NCI-H510A (cell line): ENCODE measurements at places on chromosomes 13 and 19.

DNA sequence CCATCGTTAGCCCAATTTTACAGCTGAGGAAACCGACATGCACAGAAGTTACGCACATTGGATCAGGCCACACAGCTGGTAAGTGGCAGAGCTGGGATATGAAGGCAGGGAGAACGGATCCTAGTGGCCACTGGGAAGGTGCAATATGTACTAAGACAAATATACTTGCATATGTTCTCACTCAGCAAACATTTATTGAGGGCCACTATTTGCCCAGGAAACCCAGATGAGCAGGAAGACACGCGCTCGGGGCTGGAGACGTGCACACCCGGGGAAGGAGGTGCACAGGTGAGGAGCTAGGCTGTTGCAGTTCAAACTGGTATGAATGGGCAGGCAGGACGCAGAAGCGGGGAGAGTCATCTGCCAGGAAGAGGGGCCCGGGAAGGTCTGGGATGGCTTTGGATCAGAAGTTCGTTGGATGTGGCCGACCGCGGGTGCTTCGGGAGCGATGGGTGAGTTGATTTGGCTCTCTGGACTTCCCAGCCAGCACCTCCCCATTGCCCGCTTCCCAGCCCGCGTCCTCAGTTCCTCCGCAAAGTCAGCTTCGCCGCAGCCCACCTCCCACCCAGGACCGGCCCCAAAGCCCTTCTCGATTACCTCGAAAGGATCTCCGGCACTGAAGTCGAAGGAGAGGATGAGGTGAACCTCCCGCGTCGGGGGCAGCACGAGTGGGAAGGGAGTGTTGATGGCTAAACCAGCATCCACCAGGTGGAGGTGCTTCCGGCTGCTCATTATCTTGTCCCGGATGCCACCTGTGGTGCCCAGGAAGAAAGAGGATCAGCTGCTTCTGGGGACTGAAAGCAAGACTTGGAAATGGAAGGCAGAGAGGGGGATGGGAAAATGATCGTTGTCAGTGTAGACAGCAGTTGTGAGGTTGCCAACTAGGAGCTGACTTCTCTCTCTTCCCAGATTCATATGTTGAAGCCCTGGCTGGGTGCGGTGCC, 17.8 kb upstream of the CABP5 start:
- no peak for DNase-seq

DNA sequence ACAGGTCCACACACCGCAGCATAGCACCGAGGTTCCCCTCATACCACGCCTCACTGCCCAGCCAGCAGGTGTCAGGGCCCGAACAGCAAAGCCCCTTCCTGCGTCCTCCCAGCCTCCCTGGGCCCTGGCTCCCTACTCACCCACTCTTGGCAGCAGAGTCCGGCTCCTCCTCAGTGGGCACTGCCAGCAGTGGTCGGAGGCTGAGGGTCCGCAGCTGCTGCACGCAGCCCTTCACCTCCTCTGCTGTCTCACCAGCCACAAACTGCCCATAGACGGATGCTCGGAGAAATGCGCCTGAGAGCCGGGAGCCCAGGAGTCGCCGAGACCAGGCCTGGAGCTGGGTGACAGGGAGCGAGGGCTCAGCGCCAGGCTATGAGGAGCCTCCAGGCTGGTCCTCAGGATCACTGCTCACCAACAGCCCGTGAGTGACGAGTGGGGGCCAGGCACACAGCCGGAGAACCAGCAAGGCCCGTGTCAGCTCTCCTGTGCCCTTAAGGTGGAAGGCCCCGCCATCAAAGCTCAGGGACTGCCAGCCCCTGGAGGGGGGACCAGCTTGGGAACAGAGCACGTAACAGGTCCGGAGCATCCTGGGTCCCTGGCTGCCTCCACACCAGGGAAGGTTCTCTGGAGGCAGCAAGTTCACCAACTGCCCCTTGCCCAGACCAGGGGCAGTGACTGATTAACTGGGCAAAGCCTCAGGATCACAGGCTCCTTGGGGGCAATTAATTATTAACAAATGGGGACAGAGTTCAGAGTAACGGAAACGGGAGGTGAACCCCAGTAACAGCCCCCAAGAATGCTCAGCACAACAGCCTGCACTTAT, at the start of gene PRODH2:
Gene PRODH2 (minus strand): TSS at position 626 of the 823 bp plus-strand sequence. CDS start 40 bp downstream, at position 586.
- no peak for DNase-seq

- DNase-seq: no peak
Measured at GRCh38 chr19:3039125-3039524, 10.0 kb upstream of the TLE2 start.

GRCh38 chr13:34620074-34620850, 321.8 kb upstream of the NBEA start:
- DNase-seq: no peak

- DNase-seq: no peak
Measured at GRCh38 chr13:95182570-95183265, 118.5 kb downstream of the ABCC4 start.

DNA sequence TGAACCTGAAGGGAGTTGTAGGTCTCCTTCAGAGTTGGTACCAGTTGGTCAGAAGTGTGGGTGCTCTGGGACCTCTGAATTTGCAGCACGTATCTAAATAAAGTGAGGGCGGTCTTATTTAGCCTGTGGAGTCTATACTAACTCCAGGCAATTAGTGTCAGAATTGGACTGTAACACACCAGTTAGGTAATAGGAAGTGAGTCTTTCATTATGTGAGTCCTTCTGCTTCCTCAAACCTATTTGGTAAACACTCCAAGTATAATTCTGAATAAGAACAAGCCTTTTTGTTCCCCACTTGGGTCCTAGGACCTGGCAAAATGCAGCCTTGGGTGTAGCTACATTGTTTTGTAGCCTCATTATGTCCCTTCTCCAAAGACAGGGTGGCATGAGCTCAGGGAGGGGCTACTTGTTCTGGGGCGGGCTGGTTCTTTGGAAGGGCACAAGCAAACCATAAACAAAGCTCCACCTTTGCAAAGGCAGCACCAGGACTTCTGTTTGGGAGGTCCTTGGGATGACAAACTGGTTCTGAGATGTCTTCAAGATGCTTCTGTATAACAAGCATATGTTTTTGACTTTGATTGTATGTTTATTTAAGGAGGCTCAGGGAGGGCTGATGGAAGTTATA, 418.0 kb downstream of the ZNF536 start:
- no peak for DNase-seq

- no peak for DNase-seq
Measured at GRCh38 chr13:112231451-112232083, 144.6 kb upstream of the SPACA7 start.

DNA sequence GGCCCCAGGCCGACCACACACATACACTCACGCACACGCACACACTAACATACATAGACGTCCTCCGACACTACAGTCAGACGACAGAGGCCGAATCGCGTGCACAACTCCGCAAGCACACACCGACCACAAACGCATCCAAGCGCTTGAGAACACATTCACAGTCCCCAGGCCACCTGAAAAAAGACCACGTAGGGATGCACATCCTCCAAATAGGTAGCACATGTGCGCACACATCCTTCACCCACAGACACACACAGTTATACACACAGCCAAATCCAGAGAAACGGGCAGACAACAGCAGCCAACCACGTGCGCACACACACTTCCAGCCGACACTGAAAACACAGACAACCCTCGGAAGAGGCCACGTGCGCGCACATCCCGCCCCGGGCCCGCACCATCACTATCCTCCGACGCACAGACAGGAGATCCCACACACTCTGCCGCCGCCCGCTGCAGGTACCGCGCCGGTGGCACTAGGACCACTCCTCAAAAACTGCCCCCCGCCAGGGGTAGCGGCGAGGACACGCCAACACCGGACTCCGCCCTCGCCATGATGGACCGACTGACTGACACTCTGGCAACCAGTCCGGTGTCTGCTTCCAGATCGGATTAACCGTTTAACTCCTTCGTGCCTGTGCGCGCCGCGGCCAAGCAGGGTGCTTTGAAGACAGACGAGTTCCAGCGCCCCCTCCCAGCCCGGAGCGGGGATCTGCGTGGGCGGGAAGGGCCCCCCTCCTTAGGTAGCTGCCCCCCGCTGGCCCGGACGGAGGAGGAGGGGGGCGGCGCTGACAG, 493 bp upstream of the PDE4A start:
- peak; percentile 93 for DNase-seq

DNA sequence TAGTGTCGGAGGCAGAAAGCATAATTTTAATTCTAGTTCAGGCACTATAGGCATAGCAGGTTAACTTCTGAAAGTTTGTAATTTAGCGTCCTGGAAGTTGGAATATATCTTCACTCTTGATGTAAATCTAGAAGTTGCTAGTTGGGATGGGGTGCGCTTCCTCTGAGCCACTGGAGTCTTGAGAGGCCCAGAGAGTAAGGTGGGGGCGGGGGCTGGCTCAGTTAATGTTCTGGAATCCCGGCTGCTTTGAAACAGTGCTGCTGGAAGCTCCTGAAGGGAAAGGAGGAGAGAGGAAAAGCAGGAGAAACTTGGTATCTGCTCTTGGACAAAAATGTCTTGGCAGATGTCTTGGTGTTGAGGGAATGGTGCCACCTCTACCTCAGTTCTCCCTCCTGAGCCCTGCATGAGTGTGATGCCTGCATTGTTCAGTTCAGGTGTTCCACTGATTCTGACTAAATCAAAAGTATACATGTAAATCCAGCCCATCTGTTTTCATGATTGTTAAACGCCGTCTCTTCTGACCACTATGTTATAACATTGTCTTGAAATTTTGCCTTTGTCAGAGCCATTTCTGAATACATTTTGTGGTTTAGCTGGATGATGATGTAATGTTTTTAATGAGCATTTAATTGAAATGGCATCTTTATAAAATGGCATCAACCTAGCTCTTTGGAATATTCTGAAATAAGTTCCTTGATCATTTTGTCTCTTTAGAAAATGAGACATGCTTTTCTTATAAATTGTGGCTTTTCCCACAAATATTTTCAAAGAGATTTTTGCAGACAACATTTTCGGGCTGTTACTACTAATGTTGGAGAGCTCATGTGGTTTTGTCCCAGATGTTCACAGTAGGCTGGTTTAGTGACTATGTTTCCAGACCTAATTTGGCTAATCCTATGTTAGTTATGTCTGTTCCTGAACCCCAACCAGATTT, 202.7 kb downstream of the SHISA2 start:
- no peak for DNase-seq

GRCh38 chr19:51824281-51825005, 29.5 kb downstream of the FPR3 start:
- DNase-seq: no peak

GRCh38 chr19:50214699-50215543, 11.5 kb downstream of the MYH14 start:
- DNase-seq: peak; percentile 81

- no peak for DNase-seq
Measured at GRCh38 chr13:108629181-108629752, at the start of gene MYO16. MYO16 (plus strand) TSS chr13:108629611; CDS start chr13:108629845, 234 bp downstream.

DNA sequence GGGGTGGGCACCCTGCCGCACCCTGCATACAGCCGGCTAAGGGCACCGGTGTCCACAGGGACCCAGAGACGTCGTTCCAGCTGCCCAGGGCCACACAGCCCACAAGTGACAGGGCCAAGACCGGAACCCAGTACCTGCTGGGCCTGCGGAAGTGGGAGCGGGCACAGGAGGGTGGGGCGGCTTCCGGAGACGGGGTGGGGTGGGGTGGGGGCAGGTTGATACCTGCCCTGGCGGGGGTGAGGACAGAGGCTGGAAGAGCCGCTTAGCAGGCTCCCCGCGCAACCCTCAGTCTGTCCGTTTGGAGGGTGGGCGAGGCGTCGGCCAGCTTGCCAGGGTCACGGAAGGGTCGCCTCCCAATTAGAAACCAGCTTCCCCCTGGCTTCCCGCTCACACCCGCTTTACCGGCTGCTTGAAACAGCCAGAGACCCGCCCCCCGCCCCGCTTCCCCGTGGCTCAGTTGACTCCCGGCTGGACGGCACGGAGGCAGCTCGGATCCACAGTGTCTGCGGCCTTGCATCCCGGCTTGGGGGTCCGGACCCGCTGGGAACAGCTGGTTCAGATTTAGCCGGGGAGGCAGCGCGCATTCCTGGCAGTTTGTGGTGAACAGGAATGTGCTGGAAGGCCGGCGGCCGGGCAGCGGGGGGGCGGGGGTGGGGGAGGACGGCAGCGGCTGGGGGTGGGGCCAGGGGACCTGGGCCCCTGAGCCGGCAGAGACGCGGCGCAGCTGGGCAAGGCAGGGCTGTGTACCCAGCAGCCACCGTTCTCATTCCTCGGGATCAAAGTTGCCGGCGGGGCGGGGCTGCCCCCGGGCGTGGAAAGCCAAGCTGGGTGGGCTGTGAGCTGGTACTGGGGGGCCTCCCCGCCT, 1.9 kb downstream of the CNN2 start:
- DNase-seq: peak; percentile 63

DNA sequence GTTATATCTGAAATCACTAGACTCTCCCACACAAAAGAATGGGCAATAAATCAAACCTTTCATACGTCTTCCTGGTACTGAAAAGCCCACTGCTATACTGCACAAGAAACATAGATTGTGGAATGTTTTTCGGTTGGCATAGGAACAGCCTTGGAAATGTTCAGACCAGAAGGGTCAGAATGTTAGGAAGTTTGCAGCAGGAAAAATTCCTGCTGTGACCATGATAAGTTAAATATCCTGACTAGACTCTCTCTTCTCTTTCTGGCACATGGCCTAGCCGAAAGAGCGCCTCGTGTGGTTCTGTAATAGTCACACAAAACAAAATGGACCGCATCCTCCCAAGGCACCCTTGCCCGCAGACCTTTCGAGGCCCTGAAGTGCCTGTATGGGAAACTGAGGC, 427.2 kb downstream of the COG6 start:
- DNase-seq: no peak

DNA sequence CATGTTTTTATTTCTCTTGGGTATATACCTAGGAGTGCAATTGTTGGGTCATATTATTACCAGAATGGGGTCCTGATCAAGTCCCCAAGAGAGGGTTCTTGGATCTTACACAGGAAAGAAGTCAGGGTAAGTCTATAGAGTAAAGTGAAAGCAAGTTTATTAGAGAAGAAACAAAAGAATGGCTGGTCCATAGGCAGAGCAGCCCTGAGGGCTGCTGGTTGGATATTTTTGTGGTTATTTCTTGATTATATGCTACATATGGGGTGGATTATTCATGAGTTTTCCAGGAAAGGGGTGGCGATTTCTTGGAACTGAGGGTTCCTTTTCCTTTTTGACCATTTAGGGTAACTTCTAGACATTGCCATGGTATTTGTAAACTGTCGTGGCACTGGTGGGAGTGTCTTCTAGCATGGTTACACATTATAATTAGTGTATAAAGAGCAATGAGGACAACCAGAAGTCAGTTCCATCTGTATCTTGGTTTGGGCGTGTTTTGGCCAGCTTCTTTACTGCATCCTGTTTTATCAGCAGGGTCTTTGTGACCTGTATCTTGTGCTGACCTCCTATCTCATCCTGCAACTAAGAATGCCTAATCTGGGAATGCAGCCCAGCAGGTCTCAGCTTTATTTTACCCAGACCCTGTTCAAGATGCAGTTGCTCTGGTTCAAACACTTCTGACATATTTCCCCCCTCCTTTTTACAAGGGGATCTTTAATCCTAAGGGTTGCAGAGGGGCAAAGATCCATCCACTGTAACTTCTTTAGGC, 41.1 kb downstream of the CEACAM1 start:
- DNase-seq: no peak
